ENCODE measurements at places on chromosomes 16 and 17. TPM values are rescaled to one million over a fixed set of nuclear protein-coding genes. Genes with fewer than 3 reads are reported as not detected.
A peak's percentile ranks its signal among the peaks of the same experiment; 100 is the strongest.

GRCh38 chr16:80175011-80175410, 365.8 kb upstream of the DYNLRB2 start:
- no peak for DNase-seq

GRCh38 chr16:24784121-24784520, 54.7 kb downstream of the TNRC6A start:
- DNase-seq, result no peak

DNA sequence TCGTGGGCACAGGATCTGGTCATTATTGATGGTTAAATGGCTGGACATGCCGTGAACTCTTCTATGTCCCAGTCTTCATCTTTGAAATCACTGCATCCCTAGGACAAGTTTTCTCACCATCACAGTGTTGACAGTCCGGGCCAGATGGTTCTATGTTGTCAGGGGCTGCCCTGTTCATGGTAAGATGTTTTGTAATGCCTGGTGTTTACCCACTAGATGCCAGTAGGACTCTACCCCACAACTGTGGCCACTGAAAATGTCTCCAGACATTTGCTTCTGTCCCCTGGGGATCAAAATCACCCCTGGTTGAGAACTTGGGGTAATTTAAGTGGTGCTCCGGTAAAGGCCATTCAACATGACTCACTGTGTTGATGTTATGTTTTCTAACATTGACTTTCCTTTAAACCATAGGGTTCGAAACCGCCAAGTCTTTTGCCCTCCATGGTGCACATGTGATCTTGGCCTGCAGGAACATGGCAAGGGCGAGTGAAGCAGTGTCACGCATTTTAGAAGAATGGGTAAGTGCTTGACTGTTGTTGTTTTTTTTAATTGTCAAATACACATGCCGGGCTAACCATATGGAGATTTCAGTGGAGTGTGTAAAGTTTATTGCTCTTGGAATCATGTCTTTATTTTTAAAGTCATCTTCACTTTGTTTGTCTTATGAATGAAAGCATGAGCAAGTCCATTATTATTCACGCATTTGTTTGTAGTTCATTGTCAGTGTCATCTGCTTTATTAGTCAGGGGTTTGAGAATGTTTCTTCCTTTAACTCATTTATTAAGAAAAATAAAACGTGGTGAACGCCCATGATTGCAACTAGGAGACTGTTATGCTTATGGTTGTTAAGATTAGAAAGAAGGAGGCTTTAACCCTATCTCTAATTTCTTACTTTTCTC, 64.6 kb downstream of the WWOX start:
- no peak for DNase-seq

- no peak for DNase-seq
Measured at GRCh38 chr17:57085448-57086068, 512 bp downstream of the AKAP1 start.

Gene CIBAR2
- total RNA-seq, result not detected

Gene TMC5
- not detected for total RNA-seq

Gene KRTAP3-1
- not detected for total RNA-seq

DNA sequence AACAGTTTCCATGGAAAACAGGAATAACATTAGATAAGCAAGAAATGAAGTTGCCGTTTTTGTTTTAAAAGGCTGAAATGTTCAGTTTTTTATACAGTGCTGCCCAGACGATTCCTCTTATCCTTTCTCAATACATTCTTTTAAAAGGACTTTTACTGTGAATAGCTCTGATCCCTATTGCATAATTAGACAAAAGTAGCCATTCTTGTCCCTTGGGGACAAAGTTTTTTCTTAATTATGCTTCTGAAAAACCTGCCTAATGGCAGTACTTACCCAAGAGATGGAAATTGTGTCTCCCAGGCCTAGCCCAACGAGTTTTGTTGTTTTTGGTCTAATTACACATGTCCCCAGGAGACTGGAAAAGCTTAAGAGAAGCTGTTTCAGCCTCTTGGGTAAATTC, 27.6 kb downstream of the NXPH3 start:
- no peak for DNase-seq

DNA sequence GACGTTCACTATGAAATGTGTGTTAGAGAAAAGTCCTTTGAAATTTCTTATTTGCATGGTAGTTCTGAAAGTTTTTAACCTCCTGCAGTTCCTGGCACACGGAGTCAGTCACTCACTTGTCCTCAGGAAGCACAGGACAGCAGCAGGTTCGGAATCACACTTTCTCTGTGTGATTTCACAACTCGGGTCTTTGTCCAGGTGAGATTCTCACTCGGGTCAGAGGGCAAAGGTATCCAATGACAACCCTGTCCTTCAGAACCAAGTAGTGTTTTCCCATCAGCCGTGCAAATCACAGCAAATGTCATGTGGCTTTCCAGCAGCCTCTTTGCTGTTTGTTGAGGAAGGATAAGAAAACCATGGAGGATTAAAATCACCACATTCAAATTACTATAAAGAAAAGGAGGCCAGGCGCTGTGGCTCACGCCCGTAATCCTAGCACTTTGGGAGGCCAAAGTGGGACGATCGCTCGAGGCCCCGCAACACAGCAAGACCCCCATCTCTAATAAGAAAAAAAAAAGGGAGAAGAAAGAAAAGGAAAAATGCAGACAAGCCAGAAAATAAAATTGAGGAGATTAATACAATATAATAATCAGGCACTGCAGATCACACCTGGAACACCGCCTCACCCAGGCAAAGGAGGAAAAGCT, 22.0 kb downstream of the ADCY9 start:
- no peak for DNase-seq

- no peak for DNase-seq
Measured at GRCh38 chr16:24879684-24880083, 33.9 kb downstream of the SLC5A11 start.

Gene MT1A
- 1.1 TPM for total RNA-seq

DNA sequence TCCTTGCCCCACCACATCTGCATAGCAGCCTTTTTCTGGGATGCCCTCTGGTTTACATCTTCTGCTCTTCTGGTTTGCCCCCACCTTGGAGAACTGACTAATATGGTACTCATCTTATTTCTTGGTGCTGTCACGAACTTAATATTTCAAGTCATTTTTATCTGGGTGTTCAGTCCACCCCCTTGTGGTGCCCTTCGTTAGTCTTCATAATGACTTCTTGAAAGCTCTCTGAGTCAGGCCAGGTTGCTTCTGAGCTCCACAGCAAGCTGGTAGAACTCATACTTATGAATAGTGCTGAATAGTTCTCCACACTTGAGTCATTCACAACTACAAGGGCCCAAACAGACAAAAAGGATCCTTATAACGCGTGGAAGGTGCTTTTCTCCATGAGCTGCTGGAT, 35.8 kb upstream of the TEKT3 start:
- no peak for DNase-seq

DNA sequence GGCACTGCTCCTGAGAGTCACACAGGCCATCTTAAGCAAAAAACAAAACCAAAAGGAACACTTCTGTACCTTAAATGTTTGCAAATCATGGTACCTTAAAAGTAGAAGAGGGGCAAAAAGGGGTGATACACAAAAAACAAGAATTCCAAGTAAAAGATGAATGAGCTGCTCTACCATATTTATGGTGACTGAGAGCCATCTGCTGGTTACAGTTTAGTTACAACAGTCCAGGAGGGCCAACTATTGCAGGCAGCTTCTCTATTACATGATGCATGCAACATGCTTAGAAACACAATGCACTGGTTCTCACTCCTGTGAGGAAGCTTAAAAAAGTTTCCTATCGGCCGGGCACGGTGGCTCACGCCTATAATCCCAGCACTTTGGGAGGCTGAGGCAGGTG, 53.5 kb downstream of the STX8 start:
- no peak for DNase-seq

DNA sequence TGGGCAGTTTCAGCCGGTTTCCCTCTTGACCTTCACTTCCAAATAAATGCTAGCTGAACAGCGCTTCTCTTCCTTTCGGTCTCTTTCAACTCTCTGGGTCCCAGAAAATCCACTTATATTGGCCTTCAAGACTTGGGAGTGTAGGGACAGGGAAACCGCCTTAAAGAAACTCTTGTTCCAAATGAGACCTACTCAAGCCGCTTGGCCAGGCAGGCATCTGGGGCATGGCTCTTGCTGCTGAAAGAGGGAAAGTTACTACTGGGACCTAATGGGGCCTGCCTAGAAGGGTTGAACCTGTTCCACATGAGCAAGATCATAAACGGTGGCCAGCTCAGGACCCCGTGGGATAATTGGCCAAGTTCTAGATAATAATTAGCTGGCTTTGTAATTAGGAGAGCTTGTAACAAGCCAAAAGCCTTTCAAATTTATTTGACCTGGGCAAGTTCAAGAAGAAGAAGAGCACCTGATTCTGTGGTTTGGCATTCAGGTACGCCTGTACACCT, 13.2 kb downstream of the CDH1 start:
- no peak for DNase-seq

Gene SULT1A2
- total RNA-seq, result not detected

DNA sequence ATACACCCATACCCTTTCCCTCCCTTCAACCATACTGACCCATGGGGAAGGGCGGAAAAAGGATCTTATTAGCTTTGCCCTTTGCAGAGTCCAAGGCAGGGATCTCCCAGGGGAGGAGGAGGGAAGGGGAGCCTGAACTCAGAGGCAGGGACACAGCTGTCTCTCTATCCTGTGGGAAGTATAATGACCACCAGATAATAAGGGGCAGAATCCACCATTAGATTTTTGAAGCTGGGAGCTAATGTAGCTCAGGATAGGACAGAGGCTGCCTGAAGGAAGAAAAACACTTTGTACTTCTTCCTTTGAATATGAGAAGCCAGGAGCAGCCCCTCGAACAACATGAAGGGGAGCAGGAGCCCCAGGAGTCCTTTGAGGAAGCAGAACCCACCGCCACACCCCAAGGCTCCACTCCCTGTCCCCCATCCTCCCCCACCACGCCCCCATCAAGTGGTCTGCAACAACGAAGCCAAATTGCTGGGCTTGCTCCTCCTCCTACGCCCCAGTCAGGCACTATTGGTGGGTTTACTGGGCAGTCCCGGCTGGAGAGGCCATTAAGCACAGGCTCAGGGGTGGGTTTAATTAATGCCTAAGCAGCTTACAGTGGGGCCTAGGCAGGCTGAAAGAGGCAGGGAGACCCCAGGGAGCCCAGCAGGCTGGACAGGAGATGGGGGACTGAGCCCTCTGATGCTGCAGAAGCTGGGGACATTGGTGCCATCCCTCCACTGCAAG, 5.3 kb downstream of the MPP2 start:
- DNase-seq, result no peak

DNA sequence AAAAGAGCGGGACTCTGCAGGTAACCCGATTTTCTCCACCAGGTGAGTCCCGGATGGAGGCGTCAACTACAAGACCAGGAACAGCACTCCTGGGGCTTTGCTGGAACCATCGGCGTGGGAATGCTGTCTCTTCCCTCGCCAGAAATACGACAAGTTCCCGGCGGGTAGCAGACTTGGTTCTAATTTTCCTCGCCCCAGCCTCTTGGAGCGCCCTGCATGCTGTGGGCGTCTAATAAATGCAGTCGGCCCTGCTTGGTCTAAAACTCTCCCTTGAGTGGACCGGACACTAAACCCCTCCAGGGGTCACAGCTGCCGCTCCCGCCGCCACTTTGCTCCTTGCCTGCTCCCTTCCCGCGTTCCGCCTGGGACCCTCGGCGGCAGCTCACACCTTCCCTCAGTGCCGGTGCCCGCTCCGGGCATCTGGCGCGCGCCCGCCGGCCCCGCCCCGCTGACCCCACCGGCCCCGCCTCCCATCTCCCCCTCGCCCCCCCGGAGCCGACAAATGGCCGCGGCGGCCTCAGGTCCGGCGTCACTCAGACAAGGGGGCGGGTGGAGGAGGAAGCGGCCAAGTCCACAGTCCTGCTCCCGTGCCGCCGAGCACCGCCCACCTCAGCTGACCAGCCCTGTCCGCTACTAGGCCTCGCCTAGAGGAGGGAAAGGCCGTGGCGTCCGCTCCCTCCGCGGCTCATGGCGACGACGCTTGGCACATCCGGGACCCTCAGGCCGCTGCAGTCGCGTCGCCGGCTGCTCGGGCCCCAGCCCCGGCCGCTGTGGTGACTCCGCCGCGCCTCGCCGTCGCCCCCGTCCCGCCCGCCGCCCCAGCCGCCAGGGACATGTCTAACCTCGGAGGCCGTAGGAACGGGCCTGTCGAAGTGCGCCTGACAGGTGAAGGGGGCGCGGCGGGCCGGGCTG, 65.8 kb downstream of the KPNA2 start:
- peak; percentile 98 for DNase-seq

- no peak for DNase-seq
Measured at GRCh38 chr17:4584101-4584916, at the start of gene SMTNL2. Gene SMTNL2 (plus strand): TSS chr17:4584529. CDS start chr17:4584606, 77 bp downstream.

DNA sequence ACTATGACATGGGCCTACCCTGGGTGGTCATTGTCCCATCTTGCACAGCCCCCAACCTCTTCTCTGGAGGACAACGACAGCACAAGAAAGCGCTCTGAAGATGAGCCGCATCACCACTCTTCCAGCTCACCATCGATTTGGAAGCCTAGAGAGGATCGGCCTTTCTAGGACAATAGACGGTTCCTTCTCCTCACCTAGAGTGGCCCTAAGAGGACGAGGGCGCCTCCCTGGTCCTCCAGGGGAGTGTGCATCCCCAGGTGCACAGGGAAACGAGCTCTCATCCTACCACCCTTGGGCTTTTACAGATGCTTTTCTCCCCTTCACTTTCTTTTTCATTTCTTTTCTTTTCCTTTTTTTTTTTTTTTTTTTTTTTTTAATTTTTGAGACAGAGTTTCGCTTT, 20.3 kb upstream of the SLC52A1 start:
- no peak for DNase-seq

Gene MYH2
- not detected for total RNA-seq

DNA sequence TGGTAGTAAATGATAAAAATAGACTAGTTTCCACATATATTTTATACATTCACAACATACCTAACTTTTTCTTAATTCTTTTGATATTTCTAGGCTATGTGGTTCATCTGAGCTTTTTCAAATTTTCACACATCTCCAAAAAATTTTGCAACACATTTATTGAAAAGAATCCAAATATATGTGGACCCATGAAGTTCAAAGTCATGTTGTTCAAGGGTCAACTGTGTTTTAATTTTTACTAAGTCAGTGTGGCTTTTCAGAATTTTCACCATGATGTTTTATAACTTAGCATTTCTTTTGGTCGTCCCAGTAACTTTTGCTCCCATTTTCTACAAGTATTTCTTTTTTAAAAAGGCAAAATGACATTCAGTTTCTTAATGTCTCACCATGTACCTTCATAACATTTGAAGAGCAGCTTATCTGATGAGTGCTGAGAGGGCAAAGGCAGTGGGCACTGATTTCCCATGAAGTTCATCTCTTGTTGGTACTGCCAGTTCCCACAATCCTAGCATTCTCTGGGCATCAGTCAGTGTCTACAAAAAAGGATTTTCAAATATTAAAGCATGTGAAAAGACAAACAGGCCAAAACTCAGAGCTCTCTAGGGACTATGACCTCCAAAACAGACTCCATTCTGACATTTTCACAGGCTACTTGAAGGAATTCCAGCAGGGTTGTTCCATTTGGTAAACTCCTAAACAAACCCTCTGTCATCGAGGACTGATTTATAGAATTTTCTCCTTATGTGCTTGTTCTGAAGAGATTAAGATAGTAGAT, 80.3 kb downstream of the MRTFB start:
- no peak for DNase-seq

Gene CTRB2
- total RNA-seq, result not detected

Gene PROCA1
- total RNA-seq, result 2.3 TPM
